Metanephros (tissue), 2 donors: ENCODE measurements at places on chromosomes 12 and 14. TPM values are rescaled to one million over a fixed set of nuclear protein-coding genes. Genes with fewer than 3 reads are reported as not detected.

The MYF5 gene
- total RNA-seq: 6.3 TPM

The RPL10L gene
- total RNA-seq: not detected

The RAB15 gene
- 6.5 TPM for total RNA-seq

The RFX4 gene
- total RNA-seq: not detected

The PMCH gene
- total RNA-seq: not detected

The HOXC12 gene
- not detected for total RNA-seq

The DIO2 gene
- total RNA-seq: 4.4 TPM

The KCNMB4 gene
- total RNA-seq: 8.9 TPM

The TAS2R9 gene
- not detected for total RNA-seq

The PTPN11 gene
- total RNA-seq: 43.4 TPM

The FZD10 gene
- 4.8 TPM for total RNA-seq

The ACSM4 gene
- not detected for total RNA-seq

The KRT85 gene
- not detected for total RNA-seq

The MMP17 gene
- total RNA-seq: 1.9 TPM

The BHLHE41 gene
- 1.8 TPM for total RNA-seq

The HCAR1 gene
- 3.7 TPM for total RNA-seq

The SELPLG gene
- 4.8 TPM for total RNA-seq

The RHOJ gene
- 13.4 TPM for total RNA-seq

The MYO1H gene
- 0.53 TPM for total RNA-seq
